Stimulated activated CD8-positive, alpha-beta memory T cell treated with anti-CD3 and anti-CD28 coated beads, Interleukin-4, amount 100 ng/mL, for 1 hour (primary cell): ENCODE measurements at places on chromosomes 6 and 20.

DNA sequence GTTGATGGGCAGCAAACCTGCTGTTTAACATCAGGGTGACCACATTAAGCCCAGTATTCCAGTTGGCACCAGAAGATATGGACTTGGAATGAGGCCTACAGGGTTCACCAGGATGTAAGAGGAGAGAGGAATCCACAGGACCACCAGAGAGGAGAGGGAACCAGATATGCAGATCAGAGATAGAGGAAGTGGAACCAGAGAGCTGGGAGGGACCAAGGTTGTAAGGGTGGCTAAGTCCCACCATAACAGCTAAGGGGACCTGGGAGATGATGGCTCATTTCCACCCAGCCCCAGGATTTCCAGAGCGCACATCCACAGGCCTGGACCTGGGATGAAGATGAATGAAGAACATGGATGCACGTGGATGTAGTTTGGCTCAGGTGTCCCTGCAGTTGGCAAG is 11.1 kb downstream of the BTN2A1 start:
- DNase-seq: no peak

- DNase-seq: no peak
Observed at GRCh38 chr6:141808662-141809061, 324.1 kb upstream of the GJE1 start.

- no peak for DNase-seq
Observed at GRCh38 chr6:166005944-166006899, 161.4 kb downstream of the TBXT start.

DNA sequence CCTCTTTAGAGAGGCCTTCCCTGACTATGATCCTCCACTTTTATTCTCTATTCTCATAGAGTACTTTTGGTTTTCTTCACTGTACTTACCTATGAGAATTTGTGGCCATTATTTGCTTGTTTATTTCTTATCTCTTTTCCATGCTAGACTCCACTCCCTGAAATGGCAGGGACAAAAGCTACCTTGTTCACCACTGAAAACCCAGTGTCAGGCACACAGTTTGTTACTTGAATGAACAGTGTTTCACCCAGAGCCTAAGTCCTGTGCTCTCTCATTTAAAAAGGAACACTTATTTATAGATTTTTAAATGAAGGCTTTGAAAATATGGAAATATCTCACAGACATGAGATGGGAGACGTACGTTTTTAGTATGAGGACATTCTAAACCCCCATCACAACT is 47.7 kb upstream of the ENPP5 start:
- DNase-seq: no peak

- DNase-seq: no peak
Observed at GRCh38 chr6:80021131-80021530, 16.7 kb downstream of the TTK start.

- DNase-seq: no peak
Observed at GRCh38 chr6:168823397-168824212, 382.6 kb downstream of the SMOC2 start.

GRCh38 chr20:7305976-7306375 is 538.5 kb downstream of the BMP2 start:
- no peak for DNase-seq

DNA sequence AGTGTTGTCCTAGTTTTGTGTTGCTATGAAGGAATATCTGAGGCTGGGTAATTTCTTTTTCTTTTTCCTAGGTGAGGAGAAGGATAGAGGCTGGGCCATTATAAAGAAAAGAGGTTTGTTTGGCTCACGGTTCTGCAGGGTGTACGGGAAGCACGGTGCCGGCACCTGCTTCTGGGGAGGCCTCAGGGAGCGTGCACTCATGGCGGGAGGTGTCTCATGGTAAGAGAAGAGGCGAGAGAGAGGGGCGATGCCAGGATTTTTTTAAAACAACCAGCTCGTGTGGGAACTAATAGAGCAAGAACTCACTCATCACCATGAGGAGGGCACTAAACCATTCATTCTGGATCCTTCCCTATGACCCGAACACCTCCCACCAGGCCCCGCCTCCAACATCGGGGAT is 14.2 kb upstream of the NPBWR2 start:
- DNase-seq: no peak

GRCh38 chr6:154343473-154344308 is 12.9 kb downstream of the IPCEF1 start:
- DNase-seq: no peak

DNA sequence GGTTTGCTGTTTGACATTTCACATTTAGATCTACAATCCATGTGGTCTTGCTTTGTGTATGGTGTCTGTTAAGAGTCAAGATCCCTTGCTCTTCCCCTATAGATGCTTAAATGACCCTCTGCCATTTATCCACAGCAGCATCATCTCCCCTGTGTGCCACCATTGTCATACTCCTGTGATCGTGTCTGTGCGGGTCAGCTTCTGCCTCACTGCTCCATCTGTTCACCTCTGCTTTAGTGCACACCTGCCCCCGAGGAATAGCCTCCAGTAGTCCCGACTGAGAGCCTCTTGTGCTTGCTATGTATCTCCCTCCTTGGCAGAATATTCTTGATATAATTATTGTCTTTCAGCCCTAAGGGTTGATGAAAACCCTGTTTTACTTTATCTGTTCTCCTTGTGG is 551.2 kb downstream of the CDH26 start:
- DNase-seq: no peak

- no peak for DNase-seq
Observed at GRCh38 chr20:7449269-7449668, 491.0 kb downstream of the HAO1 start.

DNA sequence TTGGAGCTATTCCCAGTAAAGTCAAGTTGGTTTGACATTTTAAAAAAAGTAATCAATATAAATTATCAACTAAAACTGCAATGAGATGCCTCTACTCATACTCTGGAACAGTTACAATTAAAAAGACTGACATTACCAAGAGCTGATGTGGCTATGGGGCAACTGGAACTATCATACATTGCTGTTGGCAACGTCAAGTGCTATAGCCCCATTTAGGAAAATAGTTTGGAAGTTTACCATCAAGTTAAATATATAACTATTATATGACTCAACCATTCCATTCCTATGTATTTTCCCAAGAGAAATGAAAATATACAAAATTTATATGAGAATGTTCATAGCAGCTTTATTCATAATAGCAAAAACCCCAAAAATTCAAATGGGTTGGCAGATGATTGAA is 111.4 kb upstream of the HDGFL1 start:
- no peak for DNase-seq

DNA sequence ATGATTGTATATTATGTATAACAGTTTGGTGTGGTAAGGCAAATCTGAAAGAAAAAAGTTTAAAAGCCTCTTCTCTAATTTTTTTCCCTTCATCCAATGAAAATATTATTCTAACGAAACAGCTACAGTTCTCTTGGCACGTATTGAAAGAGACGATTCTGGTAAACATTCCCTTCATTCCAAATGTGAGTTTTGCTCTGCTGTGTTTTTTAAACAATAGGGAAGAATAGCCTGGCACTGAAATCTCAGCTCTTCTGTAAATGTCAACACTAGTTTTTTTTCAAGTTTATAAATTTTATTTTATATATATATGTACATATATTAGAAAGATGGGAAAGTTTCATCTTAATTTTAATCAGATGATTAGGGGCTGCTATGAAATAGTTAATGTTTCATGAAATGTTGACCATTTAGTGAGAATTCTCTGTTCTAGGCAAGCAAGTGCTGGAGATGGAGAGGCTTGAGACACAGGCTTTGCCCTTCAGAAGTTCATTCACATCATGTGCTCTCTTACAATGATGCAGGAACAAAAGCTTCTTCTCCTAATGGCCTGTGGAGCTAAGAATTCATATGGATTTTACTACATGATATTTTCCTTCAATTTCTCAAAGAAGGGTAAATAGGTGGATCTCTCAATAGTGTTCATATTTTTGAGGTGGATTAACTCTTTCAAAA is 4.1 kb downstream of the PAQR8 start:
- no peak for DNase-seq

GRCh38 chr20:13089950-13090469 is 81.2 kb downstream of the SPTLC3 start:
- no peak for DNase-seq

GRCh38 chr20:9565910-9566550 is 51.6 kb downstream of the LAMP5 start:
- no peak for DNase-seq

DNA sequence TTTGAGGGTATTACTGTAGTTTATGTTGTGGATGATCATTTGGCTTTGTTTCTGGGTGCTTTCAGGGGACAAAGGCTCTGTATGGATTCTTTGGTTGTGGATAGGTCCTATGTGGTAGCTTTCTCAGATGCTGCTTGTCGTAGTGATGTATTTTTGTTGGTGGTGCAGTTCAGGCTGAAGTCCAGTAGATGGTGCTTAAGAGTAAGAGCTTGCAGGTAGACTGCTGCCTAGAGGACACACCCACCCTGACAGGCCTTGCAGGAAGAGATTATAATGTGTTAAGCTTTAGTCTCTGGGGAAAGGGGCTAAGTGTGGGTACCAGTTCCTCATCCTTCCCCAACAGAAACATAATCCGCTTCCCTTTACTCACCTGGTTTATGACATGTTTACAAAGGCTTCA is 62.6 kb upstream of the ADGRB3 start:
- DNase-seq: no peak

GRCh38 chr6:166418691-166419143 is 36.0 kb upstream of the MPC1 start:
- no peak for DNase-seq

GRCh38 chr6:18823782-18824386 is 436.7 kb downstream of the RNF144B start:
- no peak for DNase-seq

- no peak for DNase-seq
Observed at GRCh38 chr6:43999628-44000027, 127.6 kb downstream of the MRPL14 start.

- no peak for DNase-seq
Observed at GRCh38 chr6:138695193-138695592, 78.4 kb upstream of the CCDC28A start.

DNA sequence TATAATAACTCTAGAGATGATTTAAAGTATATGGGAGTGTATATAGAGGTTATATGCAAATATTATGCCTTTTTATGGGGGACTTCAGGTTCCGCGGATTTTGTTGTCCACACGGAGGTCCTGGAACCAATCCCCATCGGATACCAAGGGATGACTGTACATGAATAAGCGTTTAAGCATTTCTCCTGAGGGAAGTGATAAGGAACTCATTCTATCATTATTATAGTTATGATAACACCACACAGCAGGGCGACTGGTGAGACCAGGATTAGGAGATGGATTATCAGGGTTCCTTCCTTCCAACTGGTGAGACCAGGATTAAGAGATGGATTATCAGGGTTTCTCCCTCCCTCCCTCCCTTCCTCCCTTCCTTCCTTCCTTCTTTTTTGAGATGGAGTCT is 6.6 kb downstream of the ECI2 start:
- no peak for DNase-seq

DNA sequence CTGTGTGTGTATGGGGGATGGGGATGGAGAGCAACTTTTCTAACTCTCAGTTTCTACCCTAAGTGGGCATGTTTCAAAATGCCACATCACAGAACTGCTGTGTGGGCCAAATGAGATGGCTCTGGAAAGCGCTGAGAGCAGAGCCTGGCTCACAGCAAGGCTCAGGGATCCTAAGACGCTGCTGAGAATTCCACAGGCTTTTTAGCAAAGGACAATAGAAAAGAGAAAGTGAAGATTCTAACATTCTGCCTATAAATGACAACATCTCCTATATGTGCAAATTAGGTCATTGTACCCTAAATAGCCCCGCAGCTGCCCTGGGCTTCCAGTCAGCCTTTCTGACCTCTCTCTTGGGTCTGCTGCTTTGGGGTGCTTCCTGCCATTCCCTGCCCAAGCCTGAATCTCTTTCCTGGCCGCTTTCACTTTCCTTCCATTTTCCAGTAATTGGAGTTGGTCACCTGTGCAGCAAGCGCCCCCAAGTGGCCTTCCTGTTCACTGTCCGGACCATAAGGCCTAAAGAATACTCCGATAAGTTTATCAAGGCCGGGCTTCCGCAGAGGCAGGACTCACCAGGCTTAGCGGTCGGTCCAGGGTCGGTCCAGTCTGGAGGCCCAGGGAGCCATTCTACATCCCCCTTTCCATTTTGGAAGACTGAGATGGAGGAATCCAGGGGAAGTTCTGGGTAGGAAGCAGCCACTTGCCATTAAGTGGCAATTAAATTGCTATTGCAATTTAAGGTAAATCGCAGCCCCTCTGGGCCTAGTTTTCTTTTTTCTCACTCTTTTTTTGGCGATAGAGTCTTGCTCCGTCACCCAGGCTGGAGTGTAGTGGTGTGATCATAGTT is 6.7 kb upstream of the DDR1 start:
- DNase-seq: peak; percentile 61

- DNase-seq: peak; percentile 32
Observed at GRCh38 chr6:53335224-53335994, 13.3 kb downstream of the ELOVL5 start.

DNA sequence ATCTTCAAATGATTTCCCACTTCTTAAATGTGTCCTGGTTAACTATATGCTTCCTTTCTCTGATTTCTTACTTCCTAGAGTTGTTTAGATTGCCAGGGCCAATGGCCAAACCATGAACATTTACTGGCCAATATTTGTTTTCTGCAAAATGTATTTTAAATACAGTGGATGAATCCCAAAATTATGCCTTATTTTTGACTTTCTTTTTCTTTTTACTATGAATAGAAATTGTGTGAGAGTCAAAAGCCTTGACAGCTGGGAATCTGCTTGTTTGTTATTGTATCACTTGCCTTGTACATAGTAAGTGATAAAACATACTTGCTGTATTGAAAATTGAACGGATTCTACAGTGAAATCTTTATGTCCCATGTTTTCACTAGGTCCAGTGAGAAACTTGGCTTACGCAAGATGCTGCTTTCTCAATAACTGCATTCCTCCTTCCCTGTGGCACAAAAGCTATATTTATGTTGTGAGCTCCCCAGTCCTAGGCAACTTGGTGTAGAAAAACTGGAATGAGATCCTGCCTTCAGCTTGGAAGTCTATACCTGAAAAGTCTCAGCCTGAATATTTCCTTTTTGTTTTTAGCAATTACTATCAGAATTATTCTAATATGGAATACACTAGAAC is 295.2 kb downstream of the EPHA7 start:
- no peak for DNase-seq

- DNase-seq: no peak
Observed at GRCh38 chr6:169251371-169251802, 2.3 kb downstream of the THBS2 start.

DNA sequence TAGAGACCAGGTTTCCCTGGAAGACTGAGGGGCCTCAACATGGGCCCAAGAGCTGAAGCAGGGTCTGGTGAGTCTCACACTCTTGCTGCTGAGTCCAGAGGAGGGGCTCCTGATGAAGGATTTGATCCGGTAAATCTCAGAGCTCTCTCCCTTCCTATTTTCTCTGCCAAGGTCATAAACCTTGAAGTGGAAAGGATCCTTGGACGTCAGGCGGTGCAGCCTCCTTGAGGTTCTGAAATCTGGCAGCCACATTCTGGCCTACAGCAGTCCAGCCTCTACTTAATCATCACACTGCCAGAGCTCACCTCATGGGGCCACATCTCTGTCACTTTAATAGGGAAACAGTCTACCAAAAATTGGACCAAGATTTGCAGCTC is 24.0 kb downstream of the ACSS1 start:
- no peak for DNase-seq

GRCh38 chr6:84362193-84362821 is 134.9 kb upstream of the CEP162 start:
- DNase-seq: no peak

- no peak for DNase-seq
Observed at GRCh38 chr20:23358923-23359593, 2.9 kb upstream of the GZF1 start.
